ENCODE measurements at places on chromosomes 3 and 15.

DNA sequence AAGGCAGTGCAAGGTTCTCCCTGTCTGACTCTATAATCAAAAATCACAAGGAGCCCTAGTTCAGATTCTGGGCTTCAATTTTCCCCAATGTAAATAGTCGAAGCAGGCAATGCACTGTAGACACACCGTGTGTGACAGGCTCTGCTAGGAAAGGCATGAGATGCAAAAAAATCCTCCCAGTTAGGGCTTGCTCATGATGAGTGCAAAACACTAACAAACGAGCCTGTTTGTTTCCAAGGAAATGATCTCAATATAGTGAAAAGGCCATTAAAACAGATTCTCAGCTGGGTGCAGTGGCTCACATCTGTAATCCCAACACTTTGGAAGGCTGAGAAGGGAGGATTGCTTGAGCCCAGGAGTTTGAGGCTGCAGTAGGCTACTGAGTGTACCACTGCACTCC is 55.7 kb downstream of the UMPS start:
- DNase-seq = no peak

- no peak for DNase-seq
Observed at GRCh38 chr3:46901591-46902187, 24.2 kb downstream of the PTH1R start.

DNA sequence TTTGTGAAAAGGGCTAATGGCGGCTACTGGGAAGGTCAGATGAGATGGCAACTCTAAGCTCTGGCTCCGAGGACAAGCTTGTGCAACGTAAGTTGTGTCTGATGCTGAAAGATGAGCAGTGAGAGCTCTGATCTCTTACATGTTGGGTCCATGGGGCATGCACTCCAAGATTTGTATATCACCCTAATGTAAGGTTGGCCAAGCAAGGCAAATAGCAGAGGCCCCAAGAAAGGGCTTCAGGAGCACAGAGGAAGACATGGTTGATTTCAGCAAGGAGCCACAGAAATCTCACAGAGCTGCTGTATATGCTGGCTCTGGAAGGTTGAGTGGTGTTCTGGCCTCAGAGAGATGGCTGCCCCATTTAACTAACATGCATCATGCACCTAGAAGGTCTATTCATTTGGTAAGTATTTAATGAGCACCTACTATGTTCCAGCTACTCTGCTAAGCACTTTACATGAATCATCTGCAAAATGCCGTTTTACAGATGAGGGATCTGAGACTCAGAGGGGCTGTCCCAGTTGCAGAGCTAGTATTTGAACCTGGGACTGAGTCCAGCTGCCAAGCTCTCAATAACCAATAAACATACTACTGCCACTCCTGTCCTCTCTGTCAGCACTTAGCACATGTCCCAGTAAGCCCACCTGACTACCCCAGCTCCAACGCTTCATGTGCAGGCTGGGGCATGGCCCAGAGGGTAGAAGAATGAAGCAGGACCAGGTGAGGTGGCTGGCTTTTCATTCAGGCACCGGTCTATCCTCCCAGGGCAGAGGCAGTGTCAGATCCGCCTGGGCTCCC is 27.8 kb upstream of the ATP2B2 start:
- DNase-seq = no peak

DNA sequence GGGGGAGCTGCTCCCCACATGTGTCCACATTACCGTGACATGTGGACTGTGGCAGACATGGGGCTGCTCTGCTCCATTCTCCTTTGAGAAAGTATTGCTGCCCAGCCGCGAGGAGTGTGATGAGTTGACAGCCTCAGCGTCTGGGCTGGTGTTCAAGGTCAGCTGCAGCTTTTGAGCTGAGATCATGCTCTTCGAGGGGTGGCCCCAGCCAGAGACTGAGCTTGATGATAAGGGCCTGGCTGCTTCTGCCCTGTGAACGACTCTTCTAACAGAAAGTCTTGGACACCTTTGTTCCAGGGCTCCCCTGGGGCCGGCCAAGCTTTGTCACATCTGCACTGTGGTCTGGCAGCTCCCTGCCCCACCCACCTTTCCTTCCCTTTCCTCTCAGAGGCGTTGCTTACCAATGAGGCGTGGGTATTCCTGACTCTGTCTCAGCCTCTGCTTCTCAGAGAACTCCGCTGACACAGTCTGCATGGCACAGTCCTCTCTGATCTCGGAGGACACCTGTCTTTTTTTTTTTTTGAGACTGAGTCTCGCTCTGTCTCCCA is 86.6 kb downstream of the CHRD start:
- DNase-seq = no peak

DNA sequence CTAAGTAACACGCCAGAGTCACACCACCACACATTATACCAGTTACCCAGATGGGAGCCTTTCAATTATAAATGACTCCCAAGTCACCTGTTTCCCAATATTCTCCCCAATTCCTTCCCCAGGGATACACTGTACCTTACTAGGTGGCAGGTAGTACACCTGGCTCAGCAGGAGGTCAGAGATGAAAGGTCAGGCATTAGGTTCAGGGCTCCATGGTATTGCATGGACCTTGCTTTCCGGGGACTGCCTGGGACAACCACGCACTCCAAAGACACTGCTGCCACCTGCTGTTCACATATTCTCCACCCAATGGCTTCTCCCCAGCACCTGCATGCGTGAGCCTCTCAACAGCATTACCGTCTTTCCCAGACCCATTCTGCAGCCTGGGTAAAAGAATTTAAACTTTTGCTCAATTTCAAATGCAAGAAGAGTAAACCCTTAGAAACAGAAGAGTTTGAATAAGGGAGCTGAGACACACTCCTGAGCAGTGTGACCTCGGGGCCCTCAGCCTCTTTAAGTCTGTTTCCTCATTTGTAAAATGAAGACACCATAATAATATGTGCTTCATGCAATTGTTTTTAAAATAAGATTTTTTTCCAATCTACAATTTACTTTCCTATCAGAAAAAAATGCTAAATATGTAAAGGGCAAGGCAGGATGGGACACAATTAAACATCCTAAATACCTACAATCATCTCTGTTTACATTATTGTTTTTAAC is 28.0 kb upstream of the LACTB start:
- DNase-seq = peak; percentile 59

DNA sequence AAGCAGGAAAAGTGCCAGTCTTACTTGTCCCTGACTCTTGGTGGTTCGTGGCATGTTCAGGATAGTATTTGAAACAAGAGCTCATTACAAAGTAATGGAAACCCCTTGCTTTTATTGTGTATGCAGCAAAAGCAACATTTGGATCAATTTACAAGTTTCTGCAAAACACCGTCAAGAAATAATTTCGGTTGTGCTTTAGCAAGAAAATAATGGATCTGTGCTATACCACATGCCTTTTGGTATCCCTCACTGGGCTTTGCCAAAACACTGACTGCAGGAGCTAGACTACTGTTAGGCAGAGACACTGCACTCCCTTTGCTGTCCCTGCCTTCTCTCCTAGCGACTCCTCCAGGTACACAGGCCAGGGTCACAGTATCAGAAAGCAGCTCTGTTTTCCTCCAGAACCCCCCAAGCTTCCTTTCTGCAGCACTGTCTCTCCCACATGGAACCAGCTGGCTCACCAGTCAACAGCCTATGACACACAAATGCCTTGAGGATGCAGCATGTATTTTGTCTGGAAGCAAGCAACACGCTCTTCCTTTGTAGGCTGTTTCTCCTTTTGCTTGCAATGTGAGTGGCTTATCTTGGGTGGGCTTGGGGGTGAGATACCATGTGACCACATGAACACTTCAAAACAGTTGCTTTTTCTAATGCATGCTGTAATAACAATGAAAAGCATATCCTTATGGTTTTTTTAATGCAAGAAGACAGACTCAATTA is 111.4 kb downstream of the PGPEP1L start:
- DNase-seq = peak; percentile 70

DNA sequence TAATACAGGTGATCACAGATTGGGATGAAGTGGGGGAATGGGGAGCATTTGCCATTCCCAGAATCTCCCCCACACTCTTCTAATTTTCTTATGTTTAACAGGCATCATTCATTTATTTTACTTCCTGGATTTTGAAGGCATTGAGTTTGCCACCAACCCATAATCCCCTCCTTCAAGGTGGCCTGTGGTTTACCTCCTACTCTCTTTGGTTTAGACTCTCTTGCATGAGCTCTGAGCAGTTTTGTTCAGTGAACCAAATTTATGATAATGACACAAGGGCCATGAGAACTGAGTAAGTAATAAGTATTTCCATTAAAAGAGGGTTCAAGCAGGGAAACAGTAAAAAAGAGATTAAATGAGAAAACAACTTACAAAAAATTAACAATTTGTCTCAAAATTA is 703.1 kb upstream of the CFAP20DC start:
- DNase-seq = no peak

GRCh38 chr3:18732474-18732873 is 307.3 kb upstream of the SATB1 start:
- no peak for DNase-seq

GRCh38 chr3:9615003-9615628 is 34.2 kb upstream of the MTMR14 start:
- DNase-seq = no peak

- no peak for DNase-seq
Observed at GRCh38 chr3:196007744-196008335, 74.0 kb downstream of the TFRC start.

GRCh38 chr3:110074095-110074494 is 736.7 kb upstream of the DPPA4 start:
- no peak for DNase-seq

- no peak for DNase-seq
Observed at GRCh38 chr3:74360406-74360805, 254.1 kb downstream of the CNTN3 start.

DNA sequence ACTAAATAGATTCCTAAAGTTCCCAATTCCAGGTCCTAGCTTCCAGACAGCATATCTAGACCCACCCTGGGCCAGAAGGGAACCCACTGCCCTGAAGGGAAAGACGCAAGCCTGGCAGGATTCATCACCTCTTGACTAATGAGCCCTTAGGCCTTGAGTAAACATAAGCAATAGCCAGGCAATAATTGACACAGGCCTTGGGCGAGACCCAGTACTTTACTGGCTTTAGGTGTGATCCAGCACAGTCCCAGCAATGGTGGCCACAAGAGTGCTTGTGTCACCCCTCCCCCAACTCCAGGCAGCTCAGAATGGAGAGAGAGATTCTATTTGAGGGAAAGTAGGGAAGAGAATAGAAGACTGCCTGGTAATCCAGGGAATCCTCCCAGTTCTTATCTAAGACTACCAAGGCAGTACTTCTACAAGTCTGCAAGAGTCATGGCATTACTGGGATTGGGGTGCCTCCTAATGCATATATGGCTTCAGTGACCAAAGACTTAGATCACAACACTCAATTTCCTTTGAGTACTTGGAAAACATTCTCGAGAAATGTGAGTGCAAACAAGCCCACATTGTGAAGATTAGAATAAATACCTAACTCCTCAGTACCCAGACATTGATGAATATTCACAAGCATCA is 30.4 kb upstream of the WWTR1 start:
- no peak for DNase-seq

GRCh38 chr3:65857327-65857726 is 181.4 kb downstream of the MAGI1 start:
- DNase-seq = no peak

DNA sequence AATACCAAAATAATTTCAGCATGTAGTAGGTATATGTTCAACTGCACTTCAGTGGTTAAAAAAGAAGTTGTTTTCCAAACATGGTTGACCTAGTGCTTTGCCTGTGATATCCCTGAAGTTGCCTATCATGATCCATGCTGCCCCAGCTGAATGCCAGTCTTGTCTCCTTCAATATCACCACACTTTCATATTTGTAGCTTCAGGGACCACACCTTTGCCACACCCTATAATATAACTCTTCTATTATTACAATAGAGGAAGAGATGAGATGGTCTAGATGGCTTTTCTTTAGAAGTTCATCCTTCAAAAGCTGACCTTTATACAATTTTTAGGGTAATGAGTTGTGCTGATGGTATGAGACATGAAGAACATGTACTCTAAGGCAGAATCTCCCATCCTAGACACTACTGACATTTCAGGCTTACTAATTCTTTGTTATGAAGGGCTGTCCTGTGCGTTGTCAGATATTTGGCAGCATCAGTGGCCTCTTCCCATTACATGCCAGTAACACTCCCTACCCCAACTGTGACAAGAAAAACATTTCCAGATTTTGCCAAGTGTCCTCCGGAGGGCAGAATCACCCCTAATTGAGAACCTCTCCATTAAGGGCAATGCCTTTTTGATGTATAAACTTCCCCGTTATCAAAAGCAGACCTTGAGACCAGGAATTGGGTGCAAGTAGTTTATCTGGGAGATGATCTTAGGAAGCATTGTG is 76.2 kb upstream of the PLCL2 start:
- DNase-seq = no peak

DNA sequence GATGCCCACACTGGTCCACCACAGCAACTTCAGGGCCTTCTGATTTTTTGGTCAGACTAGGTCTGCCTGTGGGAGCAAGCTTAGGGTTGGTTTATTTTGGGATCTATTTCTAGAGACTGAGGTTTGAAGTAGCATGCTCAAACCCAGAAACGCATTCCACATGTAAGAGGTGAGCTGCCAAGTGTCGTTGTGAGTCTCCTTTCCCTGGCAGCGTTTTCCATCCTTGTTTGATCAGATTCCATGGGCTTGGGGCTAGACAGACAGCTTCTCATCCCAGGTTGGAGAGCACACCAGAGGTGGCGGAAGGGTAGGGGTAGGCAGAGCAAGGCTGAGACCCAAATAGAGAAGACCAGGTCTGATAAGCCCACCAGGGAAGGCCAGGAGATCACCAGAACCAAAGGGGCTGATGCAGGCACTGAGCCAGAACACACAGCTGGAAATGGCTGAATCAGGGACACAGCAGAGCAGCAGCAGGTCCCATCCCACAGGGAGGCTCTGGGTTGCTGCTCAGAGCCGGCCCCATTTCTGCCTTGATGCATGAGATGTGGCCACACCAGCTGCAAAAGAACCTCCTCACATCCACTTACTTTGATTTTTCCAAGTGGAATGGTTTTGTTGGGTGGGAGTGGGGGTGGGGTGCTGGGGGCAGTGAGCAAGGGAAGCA is 186.8 kb downstream of the THSD4 start:
- DNase-seq = no peak

DNA sequence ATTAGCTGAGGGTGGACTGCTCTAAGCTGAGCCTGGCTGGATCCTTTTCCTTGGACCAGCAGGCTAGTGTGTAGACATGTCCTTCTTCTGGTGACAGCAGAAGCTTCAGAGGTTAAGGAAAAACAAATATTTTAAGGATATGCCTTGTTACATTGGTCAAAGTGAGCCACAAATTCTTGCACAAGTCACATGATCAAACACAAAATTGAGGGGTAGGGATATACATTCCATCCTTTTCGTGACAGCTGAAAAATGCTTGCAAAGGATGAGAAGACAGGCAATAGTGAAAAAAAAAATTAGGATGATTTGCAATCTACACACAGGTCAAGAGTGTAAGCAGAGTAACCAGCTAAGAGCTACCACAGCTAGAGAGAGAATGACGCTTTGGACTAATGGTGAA is 21.1 kb upstream of the OXTR start:
- DNase-seq = no peak

DNA sequence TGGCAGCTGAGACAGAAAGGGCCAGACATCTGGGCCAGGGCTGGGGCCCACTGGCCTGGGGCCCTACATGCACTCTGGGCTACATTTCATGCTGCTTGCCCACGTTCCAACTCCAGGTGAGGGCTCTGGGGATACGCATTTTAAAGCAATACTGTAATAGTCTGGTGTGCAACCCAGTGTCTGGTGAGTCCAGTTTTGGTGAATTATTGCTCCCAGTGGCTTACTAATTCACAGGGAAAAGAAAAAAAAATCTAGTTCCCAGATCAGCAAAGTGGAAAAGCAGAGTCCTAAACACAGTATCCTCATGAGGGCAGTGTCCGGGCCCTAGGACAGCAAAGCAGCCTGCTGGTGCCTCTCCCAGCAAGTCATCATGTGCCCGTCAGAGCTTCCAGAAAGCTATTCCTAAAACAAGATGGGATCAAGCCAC is 82.4 kb downstream of the CCNL1 start:
- peak; percentile 60 for DNase-seq

- no peak for DNase-seq
Observed at GRCh38 chr3:86056962-86057361, 934.0 kb downstream of the VGLL3 start.

Data from HFFc6 (cell line).